ENCODE measurements at places on chromosomes 1 and 21. TPM values are rescaled to one million over a fixed set of nuclear protein-coding genes. Genes with fewer than 3 reads are reported as not detected.
A peak's percentile ranks its signal among the peaks of the same experiment; 100 is the strongest.

The KRTAP19-3 gene
- not detected for total RNA-seq

The SLAMF8 gene
- total RNA-seq = not detected

The HSD3B1 gene
- not detected for total RNA-seq

DNA sequence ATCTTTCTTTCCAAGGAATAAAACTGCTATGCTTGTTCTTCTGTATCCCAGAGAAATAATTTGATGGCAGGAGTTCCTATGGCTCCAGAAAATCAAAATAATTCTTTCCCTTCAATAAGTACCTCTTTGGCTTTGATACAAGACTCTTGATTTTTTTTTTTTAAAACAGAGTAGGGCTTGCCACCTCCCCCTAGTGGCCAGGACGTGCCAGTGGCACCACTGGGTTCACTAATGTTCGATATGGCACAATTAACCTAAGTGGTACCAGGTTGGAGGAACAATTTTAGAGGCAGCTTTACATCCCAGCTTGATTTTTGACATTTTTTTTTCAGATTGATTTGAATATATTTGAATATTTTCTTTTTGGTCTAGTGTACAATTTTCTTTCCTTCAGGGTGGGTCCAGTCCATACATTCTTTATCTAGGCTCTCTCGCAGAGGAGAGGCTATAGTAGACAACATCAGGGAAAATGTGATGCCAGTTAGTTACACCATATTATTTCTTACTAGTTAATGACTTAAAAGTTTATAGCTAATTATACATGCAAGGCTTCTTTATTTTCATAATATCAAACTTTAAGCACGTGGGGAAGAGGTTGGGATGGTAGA is 330.9 kb downstream of the S1PR1 start:
- DNase-seq = peak; percentile 13

- no peak for DNase-seq
These were observed 529.8 kb downstream of the KIF26B start for GRCh38 chr1:245684571-245684970.

GRCh38 chr1:64539289-64539688 is 69.4 kb downstream of the CACHD1 start:
- no peak for DNase-seq

DNA sequence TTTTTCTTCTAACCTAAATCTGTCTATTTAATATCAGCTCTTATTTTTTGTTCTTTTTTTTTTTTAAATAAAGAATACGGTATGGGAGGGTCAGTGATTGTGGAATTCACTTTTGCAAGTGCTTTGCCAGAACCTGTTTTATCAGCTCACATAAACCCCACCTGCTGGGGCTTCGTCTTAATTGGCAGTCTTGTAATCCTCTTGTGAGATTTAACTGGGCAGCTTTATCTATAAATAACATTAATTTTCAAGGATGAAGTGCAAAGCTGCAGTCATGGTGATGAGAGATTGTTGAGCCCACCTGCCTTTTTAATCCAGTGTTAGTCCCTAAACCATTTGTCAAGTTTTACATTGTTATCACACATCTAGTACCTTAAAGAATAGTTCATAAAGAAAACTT is 18.2 kb upstream of the PDC start:
- no peak for DNase-seq

GRCh38 chr1:40024671-40025070 is 15.9 kb upstream of the CAP1 start:
- DNase-seq = no peak

GRCh38 chr1:16209847-16210407 is 2.5 kb downstream of the ARHGEF19 start:
- no peak for DNase-seq
